ENCODE measurements at places on chromosomes 1 and 21.

DNA sequence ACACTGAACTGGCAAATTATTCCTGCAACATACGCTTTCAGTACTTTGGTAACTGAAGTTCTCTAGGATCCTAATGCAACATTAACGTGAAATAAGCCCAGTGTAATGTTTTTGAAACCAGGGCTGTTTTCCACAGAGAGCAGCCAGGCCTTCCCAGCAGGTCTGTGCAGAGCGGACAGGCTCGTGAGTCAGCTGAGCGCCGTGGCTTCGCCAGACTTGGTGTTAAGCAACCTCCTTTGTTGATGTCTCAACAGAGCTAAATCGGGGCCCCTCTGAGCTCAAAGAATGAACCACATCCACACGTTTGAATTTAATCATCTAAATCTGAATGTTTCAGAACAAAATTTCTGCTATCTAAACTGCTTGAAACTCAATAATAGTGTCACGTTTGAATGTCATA lies 181.8 kb upstream of the FMN2 start:
- no peak for DNase-seq

GRCh38 chr1:33349081-33349759 lies 28.3 kb upstream of the A3GALT2 start:
- DNase-seq = peak; percentile 53

DNA sequence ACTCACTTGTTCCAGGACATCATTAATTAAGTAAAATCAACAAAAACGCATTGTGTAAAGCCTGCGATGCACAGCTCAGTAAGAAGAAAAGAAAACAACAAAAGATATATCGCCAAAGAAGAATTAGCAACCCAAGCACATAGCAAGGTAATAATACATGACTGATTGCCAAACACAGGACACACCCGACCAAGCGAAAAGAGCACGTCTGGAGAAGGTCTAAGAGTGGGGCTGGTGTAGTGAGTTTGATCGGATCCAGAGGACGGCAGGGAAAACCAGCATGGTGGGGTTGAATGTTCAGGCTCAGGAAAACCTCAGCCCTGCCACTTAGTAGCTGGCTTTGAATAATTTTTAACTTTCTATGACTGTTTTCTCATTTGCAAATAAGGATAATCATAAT lies 69.8 kb downstream of the JAK1 start:
- DNase-seq = no peak

DNA sequence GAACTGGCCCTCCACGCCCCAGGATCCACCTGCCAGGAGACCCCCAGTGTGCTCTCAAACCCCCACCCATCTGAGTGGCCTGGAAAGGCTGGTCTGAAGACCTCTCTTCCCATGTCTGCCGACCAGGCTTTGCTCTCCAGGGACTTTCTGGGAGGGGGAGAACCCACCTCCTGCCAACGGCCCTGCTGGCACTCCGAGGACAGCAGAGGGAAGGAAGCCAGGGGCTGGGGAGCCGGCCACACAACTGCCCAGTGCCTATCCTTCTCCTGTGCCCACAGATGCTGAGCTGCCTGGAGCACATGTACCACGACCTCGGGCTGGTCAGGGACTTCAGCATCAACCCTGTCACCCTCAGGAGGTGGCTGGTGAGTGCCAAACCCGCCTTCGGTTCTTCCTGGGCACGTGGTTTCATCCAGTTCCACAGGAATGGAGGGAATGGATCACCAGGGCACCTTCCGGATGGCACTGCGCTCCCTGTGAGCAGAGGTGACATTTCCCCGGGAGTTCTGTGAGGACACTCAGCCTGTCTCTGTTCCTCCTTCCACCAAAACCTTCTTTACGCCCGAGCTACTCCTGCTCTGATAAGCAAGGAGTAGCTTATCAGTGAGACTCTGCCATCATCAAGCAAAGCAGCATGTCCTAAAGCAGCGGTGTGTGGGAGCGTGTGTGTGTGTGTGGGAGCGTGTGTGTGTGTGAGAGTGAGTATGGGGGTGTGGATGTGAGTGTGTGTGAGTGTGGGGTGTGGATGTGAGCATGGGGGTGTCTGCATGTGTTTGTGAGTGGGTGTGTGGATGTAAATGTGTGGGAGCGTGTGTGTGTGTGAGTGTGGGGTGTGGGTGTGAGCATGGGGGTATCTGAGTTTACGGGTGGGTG lies 105.5 kb downstream of the PDE9A start:
- DNase-seq = no peak

GRCh38 chr1:211487082-211487481 lies 4.9 kb downstream of the RD3 start:
- DNase-seq = no peak

DNA sequence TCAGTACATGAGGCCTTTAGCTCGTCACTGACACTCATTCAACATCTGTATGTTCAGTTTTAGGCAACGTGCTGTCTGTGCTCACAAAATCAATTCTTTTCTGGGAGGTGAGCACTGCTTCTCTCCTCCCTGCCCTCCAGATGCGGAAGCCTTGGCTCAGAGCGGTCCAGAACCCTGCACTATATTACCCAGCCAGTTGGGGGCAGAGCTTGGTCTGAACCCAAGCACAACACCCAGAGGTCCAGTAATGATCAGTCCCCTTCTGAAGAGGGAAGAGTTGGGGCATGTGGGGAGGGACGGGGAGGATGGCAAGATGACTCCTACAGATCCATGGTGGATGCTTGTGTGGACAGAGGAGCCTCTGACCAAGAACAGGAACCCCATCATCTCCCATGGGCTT lies 5.6 kb upstream of the DSCAM start:
- no peak for DNase-seq

DNA sequence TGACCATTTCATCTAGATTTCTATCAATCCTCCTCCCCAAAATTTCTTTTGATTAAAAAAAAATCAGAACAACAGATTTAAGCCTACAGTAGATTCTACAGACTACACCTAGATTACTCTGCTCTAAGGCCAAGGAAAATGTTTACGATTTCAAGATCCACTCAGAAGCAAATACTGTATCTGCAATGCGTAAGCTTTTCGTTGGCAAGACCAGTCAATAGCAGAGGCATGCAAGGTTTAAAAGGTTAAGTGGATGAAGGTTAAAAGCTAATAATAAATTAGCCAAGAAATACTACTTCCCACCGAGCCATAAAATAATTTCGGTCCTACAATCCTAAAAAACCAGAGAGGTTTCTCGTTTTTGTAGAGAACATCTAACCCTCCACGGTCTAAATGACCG lies 1.3 kb downstream of the CLSTN1 start:
- DNase-seq = no peak

DNA sequence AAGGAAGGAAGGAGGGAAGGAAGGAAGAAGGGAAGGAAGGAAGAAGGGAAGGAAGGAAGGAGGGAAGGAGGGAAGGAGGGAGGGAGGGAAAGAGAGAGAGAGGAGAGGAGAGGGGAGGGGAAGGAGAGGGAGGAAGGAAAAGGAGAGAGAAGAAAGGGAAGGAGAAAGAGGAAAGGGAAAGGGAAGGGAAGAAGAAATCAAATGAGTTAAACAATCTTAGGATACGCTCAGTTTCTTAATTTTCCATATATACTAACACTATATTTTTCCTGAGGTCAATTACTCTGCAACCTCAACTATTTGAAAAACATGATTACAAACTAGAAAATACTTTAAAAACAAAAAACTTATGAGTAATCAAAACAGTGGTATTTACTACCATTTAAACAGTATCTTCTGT lies 53.3 kb downstream of the SPATA6 start:
- DNase-seq = no peak

DNA sequence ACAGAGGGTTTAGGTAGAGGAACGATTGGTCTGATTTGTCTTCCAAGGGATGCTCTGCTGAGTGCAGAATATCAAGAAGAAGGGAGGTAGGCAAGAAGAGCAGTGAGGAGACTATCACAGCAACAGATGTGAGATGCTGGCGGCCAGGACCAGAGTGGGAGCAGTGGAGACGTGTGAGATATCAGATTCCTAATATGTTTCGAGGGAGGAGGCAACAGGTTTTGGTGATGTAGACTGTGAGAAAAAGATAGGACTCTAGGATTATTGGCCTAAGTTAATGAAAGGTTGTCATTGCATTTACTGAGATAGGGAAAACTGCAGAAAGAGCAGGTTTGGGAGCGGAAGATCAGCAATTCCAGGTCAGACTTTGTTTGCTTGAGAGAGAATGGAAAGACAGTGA lies 182.9 kb downstream of the FMN2 start:
- DNase-seq = no peak

GRCh38 chr1:114428083-114428754 lies 82.8 kb downstream of the TRIM33 start:
- DNase-seq = no peak

GRCh38 chr1:18731591-18732235 lies 101.1 kb downstream of the PAX7 start:
- DNase-seq = no peak

GRCh38 chr21:15520811-15521643 lies 208.8 kb upstream of the USP25 start:
- no peak for DNase-seq

DNA sequence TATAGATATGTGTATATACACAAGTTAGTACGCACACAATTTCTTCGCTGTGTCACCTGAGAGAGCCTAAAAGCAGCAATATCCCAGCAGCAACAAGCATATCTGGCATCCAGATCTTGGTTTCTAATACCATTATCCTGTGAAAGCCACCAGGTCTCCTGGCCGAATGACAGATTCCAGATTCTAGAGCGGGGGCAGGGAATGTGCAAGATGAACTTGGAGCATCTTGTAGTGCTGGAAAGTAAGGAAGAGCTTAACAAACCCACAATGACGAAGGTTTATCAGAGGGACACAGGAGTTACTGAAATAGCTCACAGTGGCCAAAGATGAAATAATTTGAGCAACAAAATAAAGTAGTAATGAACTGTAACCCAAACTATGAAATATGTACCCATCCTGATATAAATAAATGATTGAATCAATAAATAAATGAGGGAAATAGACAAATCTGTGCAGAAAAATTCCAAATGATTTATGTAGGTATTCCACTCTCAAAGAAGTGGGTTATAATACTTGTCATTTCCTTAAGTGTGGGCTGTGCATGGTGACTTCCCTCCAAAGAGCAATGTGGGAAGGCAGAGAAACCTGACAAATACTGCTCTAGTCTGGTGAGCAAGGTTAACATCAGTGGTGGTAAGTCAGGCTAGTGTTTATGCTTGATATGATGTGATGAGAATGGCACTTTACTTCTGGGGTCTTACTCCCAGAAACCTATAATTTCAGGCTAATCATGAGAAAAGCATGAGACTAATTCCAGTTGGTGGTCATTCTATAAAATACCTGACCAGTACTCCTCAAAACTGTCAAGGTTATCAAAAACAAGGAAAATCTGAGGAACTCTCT lies 67.9 kb downstream of the LRRC8D start:
- no peak for DNase-seq

DNA sequence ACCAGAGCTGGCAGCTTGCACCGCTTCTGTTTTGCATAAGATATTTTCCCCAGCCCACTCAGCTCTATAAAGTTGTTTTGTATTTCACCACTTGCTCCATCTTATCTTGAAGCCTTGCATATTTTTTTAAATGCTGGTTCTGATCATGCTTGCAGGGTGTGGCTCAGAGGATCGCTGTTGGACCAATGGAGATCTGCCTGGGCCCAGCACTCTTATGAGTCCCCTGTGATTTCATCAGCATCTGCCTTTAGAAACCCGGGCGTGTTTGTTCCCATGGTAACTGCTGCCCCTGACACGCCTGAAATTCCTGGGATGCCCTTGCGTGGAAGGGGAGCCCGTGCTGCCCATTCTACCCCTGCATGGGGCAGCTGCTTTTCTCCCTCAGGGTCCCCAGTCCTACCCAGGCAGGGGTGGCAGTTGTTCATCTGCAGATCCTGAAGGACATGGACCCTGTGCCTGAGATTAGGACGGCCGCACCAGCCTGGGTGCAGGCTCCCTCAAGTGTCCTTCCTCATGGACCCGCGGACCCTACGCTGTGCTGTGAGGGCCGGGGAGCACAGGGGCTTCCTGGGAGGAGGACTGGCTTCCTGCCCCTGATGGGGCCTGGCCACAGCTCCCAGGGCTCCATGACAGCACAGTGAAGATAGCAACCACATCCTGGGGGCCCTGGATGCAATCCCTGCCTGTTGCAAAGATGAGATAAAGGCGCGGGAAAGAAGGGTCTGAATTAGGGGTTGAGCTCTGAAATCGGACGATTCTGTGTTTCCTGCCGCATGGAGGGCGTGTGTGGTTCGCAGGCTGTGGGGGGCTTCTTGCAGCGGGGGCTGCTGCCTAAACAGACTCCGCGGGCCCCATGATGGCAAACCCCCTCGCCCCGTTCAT lies 226.5 kb downstream of the SDCCAG8 start:
- peak; percentile 72 for DNase-seq

DNA sequence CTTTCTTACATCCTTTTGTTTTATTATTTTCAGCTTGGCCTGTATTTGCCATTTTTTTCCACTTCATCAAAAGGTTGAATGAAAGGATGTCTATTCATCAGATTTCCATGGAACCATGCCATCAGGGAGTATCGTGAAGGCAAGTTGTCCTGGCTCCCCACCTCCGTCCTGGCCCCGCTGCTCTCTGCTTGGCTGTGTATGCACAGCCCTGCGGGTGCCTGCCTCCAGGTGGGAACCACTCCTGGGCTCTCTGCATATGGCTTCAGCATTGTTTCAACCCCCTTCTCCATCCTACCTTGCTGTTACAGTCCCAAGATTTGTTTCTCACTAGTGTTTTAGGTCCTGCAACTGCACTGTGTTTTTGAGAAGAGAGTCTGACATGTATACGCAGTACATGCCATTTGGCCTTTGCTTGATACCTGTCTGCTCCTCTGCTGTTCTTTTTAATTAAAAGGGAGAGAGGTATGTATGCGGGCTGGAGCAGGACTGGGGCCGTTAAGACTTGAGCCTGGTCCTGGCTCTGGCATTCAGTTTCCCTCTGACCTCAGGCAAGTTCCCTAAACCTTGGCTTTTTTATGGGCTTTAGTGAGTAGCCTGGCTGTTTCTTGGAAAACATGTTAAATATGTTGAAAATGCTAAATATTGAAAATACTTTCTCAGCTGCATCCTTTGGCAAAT lies 69.9 kb upstream of the GCLM start:
- no peak for DNase-seq

- DNase-seq = peak; percentile 96
Observed at GRCh38 chr1:159924025-159924790, 1.1 kb downstream of the TAGLN2 start.

GRCh38 chr1:25744140-25744581 lies 55.8 kb upstream of the SELENON start:
- peak; percentile 83 for DNase-seq

DNA sequence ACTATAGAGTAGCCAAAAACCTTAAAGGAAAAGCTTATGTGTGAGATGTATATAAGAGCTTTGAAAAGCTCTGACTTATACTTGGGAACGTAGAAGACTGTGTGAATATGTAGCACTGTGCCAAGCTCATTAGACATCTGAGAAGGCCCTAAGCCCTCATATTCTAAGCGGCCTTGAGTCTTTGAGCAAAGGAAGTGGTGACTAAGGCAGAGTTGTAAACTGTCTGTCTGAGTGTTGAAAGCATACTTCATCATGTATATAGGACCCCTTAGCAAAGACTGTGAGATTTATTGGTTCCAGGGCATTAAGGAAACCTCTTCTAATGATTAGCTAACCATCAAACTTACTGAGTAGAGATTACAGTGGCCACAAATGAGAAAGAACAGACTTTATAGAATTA lies 153.3 kb upstream of the LYPLAL1 start:
- no peak for DNase-seq

GRCh38 chr1:201299968-201300367 lies 16.7 kb downstream of the PKP1 start:
- no peak for DNase-seq

All from right cardiac atrium (tissue), 5 donors.